Fibroblast of pulmonary artery (primary cell): ENCODE measurements at places on chromosomes 1 and 21.
A peak's percentile ranks its signal among the peaks of the same experiment; 100 is the strongest.

DNA sequence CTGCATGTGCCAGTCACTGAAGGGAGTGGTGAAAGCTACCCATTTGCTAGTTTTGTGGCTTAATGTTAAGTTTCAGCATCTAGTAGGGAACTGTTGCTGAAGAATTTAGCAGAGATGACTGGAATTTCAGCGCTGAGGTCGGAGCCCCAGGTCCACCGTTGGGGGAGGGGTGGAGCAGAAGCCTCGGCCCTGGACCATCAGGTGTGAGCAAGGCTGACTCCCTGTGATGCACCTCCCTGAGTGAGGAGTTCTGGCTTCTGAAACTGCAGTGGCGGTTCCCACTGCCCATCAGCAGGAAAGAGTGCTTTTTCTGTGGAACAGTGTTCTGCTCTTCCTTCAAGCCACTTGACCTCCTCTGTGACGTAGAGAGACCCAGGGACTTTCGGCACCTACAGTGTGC is 1.3 kb downstream of the NOS1AP start:
- DNase-seq, result no peak

DNA sequence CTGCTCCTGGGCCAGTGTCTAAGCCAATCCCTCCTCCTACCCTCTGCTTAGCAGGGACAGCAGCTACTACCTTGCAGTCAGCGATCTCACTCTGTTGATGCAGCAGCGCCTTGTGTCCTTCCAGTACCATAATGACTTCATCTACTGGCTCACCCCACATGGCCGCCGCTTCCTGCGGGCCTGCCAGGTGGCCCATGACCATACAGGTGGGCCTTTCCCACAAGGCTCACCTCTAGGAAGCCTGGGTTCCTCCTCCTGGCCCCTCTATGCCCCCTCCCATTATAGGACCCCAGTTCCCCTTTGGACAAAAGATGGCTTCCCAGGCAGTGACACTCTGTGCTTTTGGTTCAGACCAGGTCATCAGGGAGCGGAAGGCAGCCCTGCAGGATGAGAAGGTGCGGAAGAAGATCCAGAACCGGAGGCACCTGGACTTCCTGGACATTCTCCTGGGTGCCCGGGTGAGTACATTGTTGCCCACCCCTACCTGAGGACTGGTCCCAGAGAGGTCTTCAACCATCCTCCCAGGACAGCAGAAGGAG is 15.1 kb downstream of the CYP4B1 start:
- DNase-seq, result no peak

GRCh38 chr1:205537386-205538018 is 33.0 kb downstream of the CDK18 start:
- DNase-seq, result peak; percentile 66

GRCh38 chr1:68015369-68015768 is 35.1 kb downstream of the DIRAS3 start:
- DNase-seq, result no peak

GRCh38 chr21:41201385-41201784 is 33.4 kb downstream of the BACE2 start:
- DNase-seq, result no peak

- no peak for DNase-seq
These were observed 49.0 kb upstream of the TSPAN2 start for GRCh38 chr1:115138271-115138670.

GRCh38 chr1:161287482-161288054 is 22.2 kb downstream of the MPZ start:
- DNase-seq, result no peak

- DNase-seq, result peak; percentile 73
These were observed at the start of gene S100A16 for GRCh38 chr1:153612755-153613331. Gene S100A16, minus strand, starts transcription at chr1:153613137. Its CDS starts 4,986 bp downstream, at chr1:153608151.

DNA sequence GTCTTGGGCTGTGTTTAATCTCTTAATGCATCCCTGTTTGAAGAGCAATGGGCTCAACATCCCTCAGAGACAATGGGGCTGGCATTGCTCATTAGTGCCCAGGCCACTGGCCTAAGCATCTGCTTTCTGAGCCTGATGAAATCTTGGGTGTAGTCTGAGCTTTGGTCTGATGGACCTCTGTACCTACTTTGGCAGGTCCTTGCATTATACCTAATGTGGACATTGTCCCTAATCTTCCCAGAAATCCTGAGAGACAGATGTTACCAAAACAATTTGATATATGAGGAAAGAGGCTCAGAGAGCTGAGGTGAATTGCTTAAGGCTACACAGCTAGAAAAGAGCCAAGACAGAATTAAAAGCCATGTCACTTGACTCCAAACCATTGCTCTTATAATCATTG is 95.0 kb downstream of the PTPRU start:
- no peak for DNase-seq

DNA sequence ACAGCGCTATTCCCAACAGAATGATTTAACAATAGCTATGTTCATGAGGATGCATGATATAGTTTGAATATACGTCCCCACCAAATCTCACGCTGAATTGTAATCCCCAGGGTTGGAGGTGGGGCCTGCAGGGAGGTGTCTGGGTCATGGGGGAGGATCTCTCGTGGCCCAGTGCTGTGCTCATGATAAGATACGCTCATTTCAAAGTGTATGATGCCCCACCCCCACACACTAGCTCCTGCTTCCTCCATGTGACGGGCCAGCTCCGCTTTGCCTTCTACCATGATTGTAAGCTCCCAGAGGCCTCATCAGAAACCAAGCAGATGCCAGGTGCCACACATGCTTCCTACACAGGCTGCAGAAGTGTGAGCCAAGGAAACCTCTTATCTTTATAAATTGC is 93.6 kb downstream of the SMYD3 start:
- no peak for DNase-seq

- DNase-seq, result no peak
These were observed 23.8 kb downstream of the EIF2D start for GRCh38 chr1:206588492-206588891.

DNA sequence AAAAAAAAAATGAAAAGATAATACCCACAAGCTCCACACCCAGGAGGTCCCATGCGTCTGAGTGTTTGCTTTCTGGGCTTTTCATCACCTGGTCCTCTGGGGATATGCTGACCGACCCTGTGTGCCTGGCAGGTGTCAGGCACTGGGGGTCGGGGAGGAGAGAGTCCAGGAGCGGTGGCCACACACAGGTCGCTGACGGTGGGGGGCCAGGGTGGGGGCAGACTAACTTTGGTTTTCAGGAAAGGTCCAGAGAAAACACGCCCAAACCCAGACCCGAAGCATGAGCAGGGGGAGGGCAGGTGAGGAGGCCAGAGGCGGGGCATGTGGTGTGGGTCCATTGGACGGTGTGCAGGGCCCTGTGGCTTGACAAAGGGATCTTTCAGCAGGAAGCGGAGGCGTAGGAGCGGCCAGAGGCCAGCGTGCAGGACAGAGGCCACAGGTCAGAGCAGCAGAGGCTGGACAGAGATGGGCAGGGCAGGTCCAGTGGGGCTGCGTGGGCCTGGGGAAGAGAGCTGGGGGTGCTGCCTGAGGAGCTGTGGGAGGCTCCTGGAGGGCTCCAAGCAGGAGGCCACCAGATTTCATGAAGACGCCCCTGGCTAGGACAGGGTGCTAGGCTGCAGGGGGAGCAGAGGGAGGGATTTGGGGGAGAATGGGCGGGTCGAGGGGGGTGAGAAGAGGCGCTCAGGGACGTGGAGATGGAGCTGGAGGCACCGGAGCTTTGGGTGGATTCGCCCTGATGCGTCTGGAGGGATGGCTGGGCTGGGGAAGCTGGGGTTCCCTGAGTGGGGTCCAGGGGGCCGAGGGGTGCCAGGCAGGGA is 15.8 kb downstream of the RNF223 start:
- no peak for DNase-seq

DNA sequence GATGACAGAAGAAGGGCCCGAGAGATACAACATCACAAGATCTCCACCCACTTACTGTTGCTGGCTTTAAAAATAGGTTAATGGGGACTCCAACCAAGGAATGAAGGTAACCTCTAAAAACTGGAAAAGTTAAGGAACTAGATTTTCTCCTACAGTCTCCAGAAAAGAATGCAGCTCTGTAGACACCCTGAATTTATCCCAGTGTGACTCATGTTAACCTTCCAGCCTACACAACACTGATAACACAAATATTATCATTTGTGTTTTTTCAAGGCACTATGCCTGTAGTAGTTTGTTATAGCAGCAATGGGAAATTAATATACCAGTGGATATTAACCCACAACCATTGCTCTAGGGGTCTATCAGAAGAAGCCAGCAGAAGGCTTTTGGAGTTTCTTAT is 730.7 kb upstream of the ZP4 start:
- no peak for DNase-seq

DNA sequence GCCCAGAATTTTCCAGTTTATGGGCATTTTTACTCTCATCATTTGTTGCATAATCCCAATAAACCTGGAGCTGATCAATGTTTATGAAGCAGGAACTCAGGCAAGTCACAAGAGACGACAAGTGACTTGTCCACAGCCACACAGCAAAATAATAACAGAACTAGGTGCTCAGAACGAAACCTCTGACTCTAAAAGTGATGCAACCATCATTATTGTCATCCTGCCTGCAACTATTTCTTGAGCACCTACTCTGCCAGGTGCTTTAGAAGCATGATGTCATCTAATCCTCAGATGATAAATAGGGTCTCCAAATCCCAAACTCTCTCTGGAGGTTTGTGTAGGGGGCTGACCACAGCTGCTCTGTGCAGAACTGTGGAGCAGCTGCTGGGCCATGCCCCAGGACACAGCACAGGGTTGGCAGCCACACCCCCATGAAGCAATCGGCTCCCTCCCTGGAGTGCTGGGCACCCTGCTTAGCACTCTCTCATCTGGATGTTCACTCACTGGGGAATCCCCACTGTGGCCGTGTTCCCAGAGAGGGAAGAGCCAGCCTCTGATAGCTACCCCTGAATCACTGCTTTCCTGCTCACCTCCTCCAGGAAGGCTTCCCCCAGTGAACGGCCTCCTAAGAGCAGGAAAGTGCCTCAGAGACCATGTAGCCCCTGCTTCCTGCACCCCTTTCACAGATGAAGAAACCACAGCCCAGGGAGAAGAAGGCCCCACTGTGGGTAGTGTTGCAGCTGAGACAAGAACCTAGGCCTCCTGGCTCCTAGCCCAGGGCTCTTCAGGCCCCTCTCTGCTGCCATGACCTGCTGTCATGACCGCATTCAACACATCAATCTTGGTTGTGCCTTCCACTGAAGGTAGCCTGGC is 2.1 kb downstream of the TTC22 start:
- peak; percentile 22 for DNase-seq

DNA sequence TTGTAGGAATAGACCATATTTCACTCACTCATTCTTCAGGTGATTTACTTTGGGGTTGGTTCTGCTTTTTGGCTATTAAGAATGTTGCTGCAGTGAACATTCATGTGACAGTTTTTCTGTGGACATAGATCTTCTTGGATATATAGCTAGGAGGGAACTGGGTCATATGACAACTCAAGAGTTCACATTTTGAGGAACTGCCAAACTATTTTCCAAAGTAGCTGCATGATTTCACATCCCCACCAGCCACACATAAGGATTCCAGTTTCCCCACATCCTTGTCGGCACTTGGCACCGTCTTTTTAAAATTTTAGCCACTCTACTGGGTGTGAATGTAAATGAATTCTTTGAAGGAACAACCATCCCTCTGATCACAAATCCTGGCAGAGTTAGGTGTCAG is 126.0 kb downstream of the PRDM2 start:
- DNase-seq, result no peak

DNA sequence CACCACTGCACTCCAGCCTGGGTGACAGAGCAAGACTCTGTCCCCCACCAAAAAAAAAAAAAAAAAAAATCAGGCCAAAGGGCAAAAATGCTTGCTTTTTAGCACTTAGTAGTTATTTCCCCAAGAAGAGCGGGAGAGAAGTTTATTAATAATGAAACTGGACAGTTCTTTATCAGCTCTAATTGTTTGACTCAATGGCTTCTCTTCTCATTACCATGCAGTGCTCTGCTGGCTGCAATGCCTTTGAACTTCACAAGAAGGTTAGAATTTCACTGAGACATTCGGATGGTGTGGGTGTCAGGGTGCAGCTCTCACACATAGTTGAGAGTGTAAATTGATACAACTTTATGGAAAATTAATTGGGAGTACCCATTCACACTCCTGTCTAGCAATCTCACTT is 63.7 kb downstream of the EDARADD start:
- no peak for DNase-seq

DNA sequence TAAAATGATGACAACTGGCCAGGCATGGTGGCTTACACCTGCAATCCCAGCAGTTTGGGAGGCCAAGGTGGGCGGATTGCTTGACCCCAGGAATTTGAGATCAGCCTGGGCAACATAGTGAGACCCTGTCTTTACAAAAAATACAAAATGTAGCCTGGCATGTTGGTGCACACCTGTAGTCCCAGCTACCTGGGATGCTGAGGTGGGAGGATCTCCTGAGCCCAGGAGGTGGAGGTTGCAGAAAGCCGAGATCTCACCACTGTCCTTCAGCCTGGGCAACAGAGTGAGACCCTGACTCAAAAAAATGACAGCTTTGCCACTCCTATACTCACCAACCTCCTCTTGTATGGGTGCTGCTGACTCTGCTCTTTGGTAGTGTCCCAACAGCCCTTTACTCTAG is 18.6 kb downstream of the SYT11 start:
- DNase-seq, result no peak

- DNase-seq, result peak; percentile 15
These were observed 35.9 kb upstream of the GALNT2 start for GRCh38 chr1:230031131-230031530.

GRCh38 chr1:74343216-74343615 is 108.0 kb downstream of the TNNI3K start:
- no peak for DNase-seq

DNA sequence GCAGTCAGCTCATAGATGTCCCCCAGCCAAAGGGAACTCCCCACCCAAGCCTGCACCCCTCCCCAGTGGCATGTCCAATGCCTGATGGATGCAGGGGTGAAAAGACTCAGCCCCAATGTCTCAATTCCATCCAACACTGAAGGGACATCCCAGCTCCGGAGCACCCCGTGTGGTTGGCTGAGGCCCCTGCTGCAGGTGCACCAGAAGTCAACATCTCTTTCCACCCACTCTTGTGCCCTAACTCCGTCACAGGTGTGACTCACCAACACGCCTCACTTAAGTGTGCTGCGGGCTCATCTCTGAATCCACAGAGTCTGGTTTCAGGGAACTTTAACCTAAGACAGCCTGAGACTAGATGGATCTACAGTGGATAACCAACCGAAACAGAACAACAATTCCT is 40.9 kb upstream of the ZBTB18 start:
- no peak for DNase-seq

DNA sequence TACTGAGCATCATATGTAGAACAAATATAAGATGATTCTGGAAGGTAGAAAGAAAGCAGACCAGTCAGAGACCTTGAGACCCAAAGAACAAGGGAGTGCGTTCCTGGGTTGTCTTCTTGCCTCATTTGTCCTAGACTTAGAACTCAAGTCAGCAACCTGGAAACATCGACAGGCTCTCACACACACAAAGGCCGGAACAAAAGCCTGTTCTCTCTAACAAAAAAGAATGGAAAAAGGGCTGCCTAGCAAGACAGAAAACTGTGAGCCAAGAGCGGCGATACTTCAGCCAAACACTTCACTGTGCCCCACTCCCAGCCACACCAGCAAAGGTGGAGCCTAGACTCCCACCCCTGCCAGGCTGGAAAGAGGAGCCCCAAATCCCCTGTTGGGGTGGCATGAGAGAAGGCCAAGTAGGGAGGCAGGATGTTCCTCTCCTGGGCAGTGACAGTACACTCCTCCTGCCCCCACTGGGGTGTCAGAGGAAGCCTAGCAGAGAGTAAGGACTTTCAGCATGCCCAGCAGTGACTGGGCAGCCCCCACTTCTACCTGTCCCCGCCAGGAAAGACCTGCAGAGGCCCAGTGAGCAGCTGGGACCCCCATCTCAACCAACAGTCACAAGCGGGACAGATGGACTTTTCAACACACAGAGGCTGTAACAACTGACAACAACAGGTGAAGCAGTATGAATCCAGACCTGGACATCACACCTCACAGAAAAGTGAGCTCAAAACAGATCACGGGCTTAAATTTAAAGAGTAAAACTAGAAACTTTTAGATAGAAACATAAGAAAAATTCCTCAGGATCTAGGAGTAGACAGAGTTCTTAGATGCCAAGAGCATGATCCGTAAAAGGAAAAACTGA is 33.0 kb downstream of the MRAP start:
- no peak for DNase-seq
